ENCODE measurements at places on chromosomes 4 and X. TPM values are rescaled to one million over a fixed set of nuclear protein-coding genes. Genes with fewer than 3 reads are reported as not detected.

The PKD2 gene
- total RNA-seq, result 48.0 TPM

The MBNL3 gene
- total RNA-seq, result 31.1 TPM

The TMEM47 gene
- total RNA-seq, result 20.8 TPM

The TMEM271 gene
- total RNA-seq, result not detected

The TMEM156 gene
- 0.96 TPM for total RNA-seq

The AFM gene
- not detected for total RNA-seq

GRCh38 chrX:124223524-124223923 is 108.9 kb upstream of the TEX13D start:
- no peaks in the 10 kb centered on the region for H3K36me3 ChIP-seq
- no peak overlapping the region for H3K4me3 ChIP-seq
- H3K27me3 ChIP-seq, result no peaks in the 10 kb centered on the region
- DNase-seq, result no peak

DNA sequence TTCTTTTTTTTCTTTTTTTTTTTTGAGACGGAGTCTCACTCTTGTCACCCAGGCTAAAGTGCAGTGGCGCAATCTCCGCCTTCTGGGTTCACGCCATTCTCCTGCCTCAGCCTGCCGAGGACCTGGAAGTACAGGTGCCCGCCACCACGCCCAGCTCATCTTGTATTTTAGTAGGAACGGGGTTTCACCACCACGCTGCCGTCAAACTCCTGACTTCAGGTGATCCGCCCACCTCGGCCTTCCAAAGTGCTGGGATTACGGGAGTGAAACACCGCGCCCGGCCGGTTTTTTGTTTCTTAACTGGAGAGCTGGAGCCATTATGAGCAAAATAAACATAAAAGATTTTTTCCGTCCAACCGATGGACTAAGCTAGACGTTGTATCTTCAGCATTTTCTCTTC is 1.9 kb upstream of the WDR17 start:
- no peaks in the 10 kb centered on the region for H3K4me1 ChIP-seq
- no peak overlapping the region for H3K4me3 ChIP-seq
- no peaks in the 10 kb centered on the region for H3K27me3 ChIP-seq
- H3K36me3 ChIP-seq, result no peaks in the 10 kb centered on the region
- no peak for DNase-seq
- no peak overlapping the region for H3K27ac ChIP-seq

DNA sequence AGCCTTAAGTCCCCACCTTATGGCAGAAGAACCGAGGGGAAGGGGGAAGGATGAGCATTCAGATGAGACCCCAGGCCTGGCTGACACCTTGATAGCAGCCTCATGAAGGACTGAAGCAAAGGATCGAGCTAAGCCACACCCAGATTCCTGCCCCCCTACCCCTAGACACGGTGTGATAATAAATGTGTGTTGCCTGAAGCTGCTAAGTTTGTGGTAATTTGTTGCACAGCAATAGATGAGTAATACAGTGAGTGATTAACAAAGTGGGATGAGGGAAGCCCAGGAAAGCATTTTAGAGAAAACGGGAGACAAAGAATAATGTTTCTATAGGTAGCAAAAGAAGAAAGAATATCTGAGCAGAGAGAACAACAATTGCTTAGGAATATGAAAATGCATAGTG is 404.2 kb downstream of the MID1IP1 start:
- no peak overlapping the region for H3K27ac ChIP-seq
- H3K27me3 ChIP-seq, result no peaks in the 10 kb centered on the region
- H3K4me3 ChIP-seq, result no peak overlapping the region
- no peaks in the 10 kb centered on the region for H3K36me3 ChIP-seq

DNA sequence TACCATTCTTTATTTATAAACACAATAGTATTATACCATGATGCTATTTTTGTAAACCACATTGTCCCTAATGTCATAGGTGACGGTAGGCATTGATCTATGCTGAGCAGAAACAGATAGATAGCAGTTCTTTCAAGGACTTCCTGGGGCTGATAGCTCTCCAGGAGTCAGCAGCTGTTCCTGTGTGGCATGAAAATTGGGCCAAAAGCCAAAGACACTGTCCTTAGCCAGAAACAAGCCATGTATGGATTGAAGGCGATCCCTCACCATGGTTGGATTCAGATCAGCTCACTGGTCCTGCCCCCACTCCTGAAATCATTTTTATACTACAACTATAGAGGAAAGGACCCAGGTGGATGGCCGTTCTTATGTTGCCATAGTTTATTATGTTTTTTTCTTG is 53.6 kb downstream of the DDX60 start:
- no peaks in the 10 kb centered on the region for H3K27me3 ChIP-seq
- peaks cover 2% of the 10 kb centered on the region for H3K36me3 ChIP-seq
- DNase-seq, result no peak

DNA sequence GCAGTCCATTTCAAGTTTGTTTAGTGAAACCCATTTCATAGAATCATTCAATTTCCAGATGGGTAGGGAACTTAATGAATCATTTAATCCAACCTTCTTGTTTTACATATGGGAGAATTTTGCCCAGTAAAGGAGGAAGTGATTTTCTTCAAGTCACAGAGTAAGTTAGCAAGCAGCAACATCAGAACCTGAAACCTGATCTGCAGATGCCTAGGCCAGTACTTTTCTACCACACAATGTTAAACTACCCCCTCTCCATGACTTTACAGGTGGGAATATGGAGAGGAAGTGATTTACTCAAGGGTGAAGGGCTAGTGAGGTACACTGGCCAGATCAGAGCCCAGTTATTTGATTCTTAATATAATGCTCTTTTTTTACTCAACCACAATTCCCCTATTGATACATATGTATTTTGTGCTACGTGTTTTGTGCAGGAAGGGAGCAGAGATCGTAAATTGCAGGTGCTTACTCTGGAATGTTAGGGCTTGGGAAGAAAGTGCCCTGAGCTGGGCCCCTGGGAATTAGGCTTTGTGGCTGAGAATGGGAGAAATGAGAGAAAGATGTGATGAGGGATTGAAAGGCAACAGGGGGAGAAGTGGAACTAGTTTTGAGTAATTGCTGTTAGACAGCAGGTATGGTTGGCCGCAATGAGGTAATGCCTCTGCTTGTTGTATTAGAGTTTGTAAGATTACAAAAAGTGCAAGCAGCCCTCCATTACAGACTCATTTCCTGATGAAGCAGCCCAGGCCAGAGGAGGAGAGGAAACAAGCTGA is 6.8 kb downstream of the LHFPL1 start:
- no peak overlapping the region for H3K4me3 ChIP-seq
- H3K27ac ChIP-seq, result no peak overlapping the region
- no peaks in the 10 kb centered on the region for H3K36me3 ChIP-seq
- no peak for DNase-seq
- no peaks in the 10 kb centered on the region for H3K4me1 ChIP-seq

DNA sequence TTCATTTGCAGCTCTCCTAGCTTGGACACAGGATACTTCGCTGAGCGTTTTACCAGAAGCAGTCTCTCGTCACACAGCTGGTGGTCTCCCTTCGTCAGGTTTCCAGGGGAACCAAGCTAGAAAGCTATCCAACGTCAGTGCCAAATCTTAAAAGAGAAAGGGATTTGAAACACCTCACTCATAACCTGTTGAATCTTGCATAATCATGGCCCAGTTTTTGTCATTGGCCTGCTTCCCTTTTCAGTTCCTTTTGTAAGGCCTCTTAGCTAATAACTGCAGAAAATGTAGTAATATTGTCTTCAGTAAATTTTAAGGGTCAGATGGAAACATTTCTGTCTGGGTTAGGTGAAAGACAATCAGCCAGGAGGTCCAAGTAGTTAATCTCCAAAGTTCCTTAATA is 22.0 kb downstream of the RAB39B start:
- DNase-seq, result no peak
- H3K27ac ChIP-seq, result no peak overlapping the region
- H3K4me3 ChIP-seq, result no peak overlapping the region
- H3K4me1 ChIP-seq, result no peaks in the 10 kb centered on the region
- H3K36me3 ChIP-seq, result no peaks in the 10 kb centered on the region
- H3K27me3 ChIP-seq, result no peaks in the 10 kb centered on the region

- H3K4me3 ChIP-seq, result no peak overlapping the region
- no peak for DNase-seq
- no peaks in the 10 kb centered on the region for H3K36me3 ChIP-seq
- H3K4me1 ChIP-seq, result no peaks in the 10 kb centered on the region
Observed at GRCh38 chr4:176443117-176443516, 123.4 kb downstream of the SPCS3 start.

GRCh38 chrX:120769576-120770341 is 105.9 kb downstream of the CT47B1 start:
- no peaks in the 10 kb centered on the region for H3K4me1 ChIP-seq
- H3K4me3 ChIP-seq, result no peak overlapping the region
- no peaks in the 10 kb centered on the region for H3K36me3 ChIP-seq

DNA sequence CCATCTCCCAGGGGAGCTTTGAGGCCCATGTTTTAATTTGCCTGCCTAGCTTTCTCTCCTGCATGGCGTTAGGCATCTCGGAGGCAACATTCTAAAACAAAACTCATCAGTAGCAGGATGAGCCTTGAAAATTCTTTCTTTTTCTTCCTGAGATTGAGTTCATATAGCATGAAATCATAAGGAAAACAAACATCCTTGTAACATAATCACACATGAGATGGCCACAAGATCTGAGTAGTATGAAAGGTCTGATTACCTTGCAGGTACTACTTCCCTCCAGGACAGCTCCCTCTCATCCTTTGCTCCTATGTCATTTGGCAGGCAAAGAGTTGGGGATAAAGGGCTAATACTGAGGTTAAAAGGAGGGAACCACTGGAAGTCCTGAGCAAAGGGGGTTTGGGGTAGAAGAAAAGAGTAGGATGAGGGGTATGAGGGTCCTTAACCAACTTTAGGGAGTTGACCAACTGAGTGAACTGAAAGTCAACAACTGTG is 37.5 kb upstream of the CXCL8 start:
- H3K4me1 ChIP-seq, result no peaks in the 10 kb centered on the region
- H3K27ac ChIP-seq, result no peak overlapping the region
- no peak for DNase-seq

GRCh38 chr4:126658411-126658810 is 974.3 kb upstream of the INTU start:
- no peak overlapping the region for H3K27ac ChIP-seq
- no peak for DNase-seq
- H3K36me3 ChIP-seq, result no peaks in the 10 kb centered on the region
- no peaks in the 10 kb centered on the region for H3K27me3 ChIP-seq
- H3K4me1 ChIP-seq, result no peaks in the 10 kb centered on the region
- no peak overlapping the region for H3K4me3 ChIP-seq

DNA sequence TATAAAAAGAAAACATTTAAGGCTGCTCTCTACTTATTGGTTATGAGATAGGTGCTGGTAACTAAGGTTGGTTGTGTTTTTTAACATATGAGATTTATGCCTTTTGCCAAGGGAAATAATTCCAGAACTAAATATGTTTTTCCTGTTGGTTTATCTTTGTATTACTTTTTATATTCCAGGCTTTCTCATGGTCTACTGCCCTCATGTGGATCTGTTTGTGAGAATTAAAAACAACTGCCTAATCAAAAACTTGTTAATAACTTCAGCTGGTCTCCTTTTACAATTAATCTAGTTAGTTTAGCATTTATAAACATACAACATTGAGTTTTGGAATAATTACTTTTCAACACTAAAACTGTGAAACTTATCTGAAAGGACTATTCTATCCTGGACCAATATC is 1208.3 kb downstream of the ADGRL3 start:
- no peaks in the 10 kb centered on the region for H3K4me1 ChIP-seq
- H3K27ac ChIP-seq, result no peak overlapping the region
- DNase-seq, result no peak
- H3K27me3 ChIP-seq, result no peaks in the 10 kb centered on the region
- no peaks in the 10 kb centered on the region for H3K36me3 ChIP-seq

DNA sequence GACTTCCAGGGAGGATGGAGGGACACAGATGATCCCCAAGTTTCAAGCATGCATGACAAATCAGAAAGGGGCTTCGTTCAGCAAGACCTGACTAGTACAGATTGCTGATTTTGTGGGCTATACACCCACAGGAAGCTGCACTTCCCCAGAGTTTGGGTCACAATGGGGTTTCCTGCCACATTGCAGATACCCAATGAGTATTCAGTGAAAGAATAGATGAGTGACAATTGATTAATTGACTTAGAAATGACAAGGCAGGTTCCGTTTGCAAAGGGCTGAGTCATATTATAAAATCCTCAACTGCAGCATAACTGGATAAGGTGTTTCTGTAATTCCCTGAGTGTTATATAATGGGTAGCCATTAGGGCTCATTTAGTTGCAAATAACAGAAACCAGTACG is 146.6 kb upstream of the TBL1X start:
- H3K4me1 ChIP-seq, result no peaks in the 10 kb centered on the region
- no peaks in the 10 kb centered on the region for H3K36me3 ChIP-seq
- no peaks in the 10 kb centered on the region for H3K27me3 ChIP-seq
- H3K27ac ChIP-seq, result no peak overlapping the region

- H3K36me3 ChIP-seq, result no peaks in the 10 kb centered on the region
- no peak overlapping the region for H3K27ac ChIP-seq
- no peaks in the 10 kb centered on the region for H3K4me1 ChIP-seq
- DNase-seq, result no peak
- no peaks in the 10 kb centered on the region for H3K27me3 ChIP-seq
Observed at GRCh38 chr4:53479736-53480525, 102.5 kb downstream of the FIP1L1 start.

DNA sequence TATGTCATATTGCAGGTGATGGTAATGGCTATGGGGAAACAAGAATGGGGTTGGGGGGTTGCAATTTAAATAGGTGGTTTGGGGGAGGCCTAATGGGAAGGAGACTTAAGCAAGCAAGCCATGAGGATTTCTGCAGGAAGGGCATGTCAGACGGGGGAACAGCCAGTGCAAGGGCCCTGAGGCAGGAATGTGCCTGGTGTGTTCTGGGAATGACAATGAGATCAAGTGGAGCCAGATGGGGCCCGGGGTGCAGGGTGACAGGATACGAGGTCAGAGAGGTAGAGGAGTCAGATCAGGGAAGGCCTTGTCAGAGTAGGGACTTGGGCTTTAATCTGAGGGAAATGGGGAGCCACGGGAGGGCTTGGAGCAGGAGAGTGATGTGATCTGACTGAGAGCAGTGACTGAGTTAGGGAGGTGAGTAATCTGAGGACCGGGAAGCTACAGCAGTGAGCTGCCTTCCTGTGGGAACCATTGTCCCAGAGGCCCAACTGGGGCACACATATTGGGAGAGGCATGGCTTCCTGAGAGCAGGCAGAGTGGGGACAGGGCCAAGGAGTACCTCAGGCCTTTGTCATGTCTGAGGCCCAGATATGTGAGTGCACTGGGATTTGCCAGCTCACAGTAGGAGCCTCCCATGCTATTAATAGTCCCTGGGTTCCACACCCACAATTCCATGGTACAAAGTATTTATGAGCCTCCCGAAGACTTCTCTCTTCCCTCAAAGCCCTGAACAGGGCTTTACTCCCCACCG is 139.8 kb downstream of the BCOR start:
- H3K4me3 ChIP-seq, result no peak overlapping the region
- H3K27me3 ChIP-seq, result no peaks in the 10 kb centered on the region
- no peak for DNase-seq
- H3K4me1 ChIP-seq, result peaks cover 9% of the 10 kb centered on the region
- H3K36me3 ChIP-seq, result no peaks in the 10 kb centered on the region
- no peak overlapping the region for H3K27ac ChIP-seq

GRCh38 chr4:158356301-158356700 is 146.0 kb downstream of the TMEM144 start:
- H3K27me3 ChIP-seq, result no peaks in the 10 kb centered on the region
- no peak overlapping the region for H3K4me3 ChIP-seq
- no peak overlapping the region for H3K27ac ChIP-seq
- no peaks in the 10 kb centered on the region for H3K36me3 ChIP-seq
- H3K4me1 ChIP-seq, result no peaks in the 10 kb centered on the region

- H3K27me3 ChIP-seq, result no peaks in the 10 kb centered on the region
- no peaks in the 10 kb centered on the region for H3K36me3 ChIP-seq
- no peak overlapping the region for H3K27ac ChIP-seq
- no peaks in the 10 kb centered on the region for H3K4me1 ChIP-seq
- peak; percentile 26 for DNase-seq
- no peak overlapping the region for H3K4me3 ChIP-seq
Observed at GRCh38 chrX:109886122-109886761, 116.7 kb upstream of the TMEM164 start.
